Foreskin fibroblast (primary cell): ENCODE measurements at places on chromosomes 3 and 15.

DNA sequence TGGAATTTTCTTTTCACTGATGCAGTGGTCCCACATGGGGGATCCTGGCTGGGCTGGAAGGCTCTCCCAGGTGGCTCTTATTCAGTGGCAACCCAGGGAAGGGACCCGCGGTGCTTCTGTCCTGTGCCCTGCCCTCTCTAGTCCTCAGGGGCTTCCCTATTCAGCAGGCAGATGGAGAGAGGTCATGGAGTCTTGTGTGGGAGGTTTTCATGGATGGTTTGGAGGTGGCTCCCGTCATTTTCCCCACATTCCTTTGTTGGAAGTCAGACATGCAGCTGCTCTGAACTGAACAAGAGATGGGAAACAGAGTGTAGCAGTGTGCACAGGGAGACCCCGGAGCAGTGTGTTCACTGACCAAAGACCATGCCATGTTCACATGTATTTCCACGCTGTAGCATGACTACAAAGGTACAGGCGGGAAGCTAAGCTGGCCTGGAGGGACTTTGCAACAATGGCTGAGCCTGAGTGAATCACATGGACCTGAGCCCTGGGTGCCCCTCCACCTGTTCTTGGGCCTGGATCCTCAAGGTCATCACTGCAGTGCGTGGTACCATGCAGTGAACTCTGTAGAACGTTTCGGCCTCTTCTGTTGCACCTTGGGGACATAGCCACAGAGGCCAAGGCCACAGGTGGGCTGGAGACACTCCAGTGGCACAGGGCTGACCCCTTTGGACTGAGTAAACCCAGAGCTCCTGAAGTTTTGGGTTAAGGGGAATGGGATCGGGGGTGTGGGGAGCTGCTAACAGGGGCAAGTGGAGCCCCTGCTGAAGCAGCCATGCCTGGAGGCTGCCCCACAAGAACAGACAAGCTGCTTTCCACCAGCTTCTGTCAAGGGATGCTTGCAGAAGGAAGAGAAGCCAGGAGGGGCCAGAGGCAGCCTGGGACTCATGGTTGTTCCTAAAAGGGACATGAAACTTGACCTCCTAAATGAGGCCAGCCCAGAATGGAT lies 123.0 kb downstream of the ASB7 start:
- DNase-seq: peak; percentile 86

GRCh38 chr3:65619451-65619881 lies 419.3 kb downstream of the MAGI1 start:
- DNase-seq: peak; percentile 24

GRCh38 chr15:64691896-64692565 lies 83.4 kb downstream of the RBPMS2 start:
- no peak for DNase-seq

GRCh38 chr3:50268703-50269451 lies at the start of gene SEMA3B:
TSS of gene SEMA3B (plus strand) at chr3:50269147. CDS start at chr3:50269241, 94 bp downstream.
- DNase-seq: peak; percentile 73

GRCh38 chr3:45067941-45068340 lies 41.8 kb downstream of the CLEC3B start:
- no peak for DNase-seq

DNA sequence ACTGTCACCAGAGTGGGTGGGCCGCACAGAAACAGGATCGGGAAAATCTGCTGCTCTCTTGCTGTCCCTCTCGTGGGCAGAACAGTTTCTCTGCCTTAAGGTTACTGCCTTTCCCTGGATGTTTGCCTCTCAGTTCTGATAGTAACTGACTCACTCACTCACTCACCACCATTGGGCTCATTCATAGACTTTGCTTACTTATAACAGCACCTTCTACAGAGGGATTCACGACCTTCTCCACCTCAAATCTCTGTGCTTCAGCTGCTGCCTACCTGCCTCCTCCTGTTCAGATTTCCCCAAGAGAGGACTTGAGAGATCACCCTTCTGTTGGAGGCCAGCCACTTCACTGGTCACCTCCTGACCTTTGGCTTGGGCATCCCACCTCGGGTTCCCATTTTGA lies 147.7 kb upstream of the ICE2 start:
- DNase-seq: no peak

DNA sequence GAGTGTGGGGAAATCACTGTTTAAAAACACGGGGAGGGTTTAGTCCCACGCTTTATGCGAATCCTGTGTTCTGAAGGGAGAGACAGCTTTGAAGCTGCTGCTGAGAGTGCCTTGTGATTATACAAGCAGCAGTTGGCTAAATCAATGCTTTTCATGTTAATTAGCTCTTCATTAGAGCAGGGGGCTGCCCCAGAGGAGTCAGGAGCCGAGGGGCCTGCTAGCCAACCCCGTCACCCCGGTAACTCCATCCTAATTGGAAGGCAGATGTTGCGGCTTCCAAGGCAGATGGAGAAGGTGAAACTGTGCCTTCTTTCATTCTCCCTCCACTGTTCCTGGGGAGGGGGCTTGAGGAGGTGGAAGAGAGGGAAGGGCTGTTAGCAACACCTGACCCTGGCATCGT lies 92.4 kb upstream of the ANKRD34C start:
- no peak for DNase-seq

DNA sequence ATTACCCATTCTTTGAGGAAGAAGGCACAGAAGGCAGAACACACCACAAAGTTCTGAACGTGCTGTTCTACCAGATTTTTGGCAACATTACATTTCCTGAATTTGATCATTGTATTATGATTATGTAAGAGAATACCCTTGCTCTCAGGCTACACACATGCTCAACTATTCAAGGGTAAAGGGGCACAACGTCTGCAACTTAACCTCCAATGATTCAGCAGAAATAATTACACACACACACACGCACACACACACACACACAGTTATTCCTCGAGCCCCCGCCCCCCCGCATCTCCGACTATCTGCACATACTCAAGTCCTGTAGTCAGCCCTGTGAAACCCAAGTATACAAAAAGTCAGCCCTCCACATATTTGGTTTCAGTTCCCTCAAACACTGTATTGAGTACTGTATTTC lies 26.8 kb downstream of the RPN1 start:
- peak; percentile 82 for DNase-seq

DNA sequence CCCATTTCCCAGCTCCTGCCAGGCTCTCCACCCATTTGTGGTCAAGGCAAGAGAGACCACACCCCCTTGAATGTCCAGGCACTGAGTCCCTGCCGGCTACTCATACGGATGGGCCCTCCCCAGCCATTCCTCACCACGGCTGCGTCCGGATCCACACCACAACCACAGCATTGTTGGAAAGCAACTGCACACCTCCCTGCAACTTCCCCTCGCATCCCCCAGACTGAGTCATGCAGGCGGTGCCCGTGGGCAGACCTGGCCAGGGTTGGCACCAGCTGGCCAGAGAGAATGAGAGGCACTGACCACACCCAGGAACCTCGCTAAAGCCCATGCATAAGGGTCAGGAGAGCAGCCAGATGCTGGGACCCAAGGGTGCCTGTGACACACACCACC lies 30.5 kb downstream of the LOXL1 start:
- peak; percentile 98 for DNase-seq

DNA sequence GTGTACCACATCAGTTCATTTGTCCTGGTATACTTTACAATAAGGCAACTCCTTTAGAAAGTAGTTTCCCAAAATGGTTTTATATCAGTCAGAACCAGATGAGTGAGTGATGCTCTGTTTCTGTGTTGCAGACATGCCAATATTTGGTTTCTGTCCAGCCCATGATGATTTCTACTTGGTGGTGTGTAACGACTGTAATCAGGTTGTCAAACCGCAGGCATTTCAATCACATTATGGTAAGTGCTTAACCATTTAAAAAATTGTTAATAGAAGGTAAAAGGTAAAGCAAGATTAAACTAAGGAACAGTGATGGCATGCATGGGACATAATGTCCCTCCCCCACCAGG lies 40.0 kb upstream of the SCAANT1 start:
- peak; percentile 26 for DNase-seq

- no peak for DNase-seq
These were observed 75.7 kb downstream of the SPSB4 start for GRCh38 chr3:141126661-141127343.

- no peak for DNase-seq
These were observed 10.9 kb downstream of the TLNRD1 start for GRCh38 chr15:81011593-81011992.

DNA sequence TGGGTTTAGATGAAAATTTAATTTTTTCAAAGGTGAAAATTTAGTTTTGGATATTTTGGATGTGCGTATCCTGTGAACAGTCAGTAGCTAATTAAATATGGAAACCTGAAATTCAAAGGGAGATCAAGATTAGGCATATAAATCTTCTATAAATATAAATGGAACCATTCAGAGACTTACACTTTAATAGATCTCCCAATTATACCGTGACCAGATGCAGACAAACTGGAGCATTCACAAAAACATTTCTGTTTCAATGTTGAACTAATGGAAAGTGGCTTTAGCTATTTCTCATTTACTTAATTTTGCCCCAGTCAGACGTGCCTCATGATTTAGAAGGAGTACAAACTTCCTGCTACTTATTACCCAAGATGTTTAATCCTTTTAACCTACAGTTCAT lies 29.1 kb upstream of the POU1F1 start:
- DNase-seq: no peak

GRCh38 chr3:170565495-170565894 lies 20.4 kb downstream of the SLC7A14 start:
- DNase-seq: no peak
